ENCODE measurements at places on chromosomes 7 and 10.

DNA sequence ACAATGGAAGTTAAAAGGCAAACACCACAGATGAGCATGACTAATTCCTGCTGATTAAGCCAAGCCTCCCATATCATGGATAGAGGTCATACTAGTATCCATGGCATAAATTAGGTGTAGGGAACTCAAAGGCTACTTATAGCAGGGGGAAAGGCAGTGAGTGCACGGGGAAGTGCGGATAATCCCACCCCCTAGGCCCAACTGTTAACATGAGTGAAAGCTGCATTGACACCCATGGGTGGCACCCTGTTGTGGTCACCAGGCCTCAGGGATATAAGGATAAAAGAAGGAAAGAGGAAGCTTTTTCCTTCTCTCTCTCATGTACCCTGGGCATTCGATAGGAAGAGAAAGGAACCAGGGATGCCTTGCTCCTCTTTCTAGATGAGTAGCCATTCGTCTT, 161.9 kb downstream of the DGKB start:
- no peak for DNase-seq

DNA sequence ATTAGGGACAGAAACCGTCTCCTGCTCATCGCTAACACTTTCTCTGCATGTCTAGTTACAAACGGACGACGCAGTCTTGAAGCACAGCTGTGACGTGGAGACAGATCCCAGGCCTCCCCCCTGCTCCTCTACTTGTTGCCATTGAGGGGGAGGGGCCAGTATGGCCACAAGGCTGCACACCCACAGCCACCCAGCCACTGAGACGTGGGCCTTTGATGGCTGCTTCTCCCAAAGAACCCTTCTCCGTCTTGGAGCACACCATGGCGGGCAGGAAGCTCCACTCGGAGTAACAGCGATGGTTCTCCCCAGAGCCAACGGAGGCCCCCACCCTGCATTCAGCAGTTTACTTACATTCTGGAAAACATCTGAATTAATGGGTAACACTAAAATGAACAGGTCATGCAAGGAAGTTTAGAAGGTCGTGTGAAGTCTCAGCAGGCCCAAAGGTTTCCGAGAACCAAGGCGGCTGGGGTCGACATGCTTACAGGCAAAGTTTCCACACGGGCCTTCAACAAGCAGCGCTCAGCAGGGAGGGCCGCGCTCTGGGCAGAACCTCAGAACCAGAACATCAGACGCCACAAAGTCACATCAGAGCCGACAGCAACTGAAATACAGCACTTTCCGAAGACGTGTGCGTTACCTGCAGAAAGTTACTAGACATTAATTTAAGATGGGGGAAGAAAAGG, 169.6 kb downstream of the DIP2C start:
- no peak for DNase-seq

- DNase-seq, result no peak
These were observed 6.4 kb downstream of the KCNMA1 start for GRCh38 chr10:77631241-77631640.

DNA sequence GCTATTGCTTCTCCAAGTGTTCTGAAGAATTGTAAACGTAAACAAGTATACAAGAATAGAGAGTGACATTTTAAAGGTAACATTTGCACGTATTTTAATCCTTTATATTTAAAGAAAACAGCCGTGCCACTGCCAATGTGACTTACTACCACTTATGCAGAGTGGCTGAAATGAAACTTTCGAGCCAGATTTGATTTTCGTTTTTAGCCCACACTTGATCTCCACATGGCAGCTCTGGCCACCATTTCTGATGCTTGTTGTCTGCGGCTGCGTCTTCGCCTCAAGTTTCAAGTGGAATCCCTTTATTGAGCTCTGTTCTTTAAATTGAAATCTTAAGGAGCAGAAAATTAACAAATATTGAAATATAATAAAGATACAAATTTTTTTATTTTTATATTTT, 70.0 kb downstream of the ELAPOR2 start:
- DNase-seq, result no peak

DNA sequence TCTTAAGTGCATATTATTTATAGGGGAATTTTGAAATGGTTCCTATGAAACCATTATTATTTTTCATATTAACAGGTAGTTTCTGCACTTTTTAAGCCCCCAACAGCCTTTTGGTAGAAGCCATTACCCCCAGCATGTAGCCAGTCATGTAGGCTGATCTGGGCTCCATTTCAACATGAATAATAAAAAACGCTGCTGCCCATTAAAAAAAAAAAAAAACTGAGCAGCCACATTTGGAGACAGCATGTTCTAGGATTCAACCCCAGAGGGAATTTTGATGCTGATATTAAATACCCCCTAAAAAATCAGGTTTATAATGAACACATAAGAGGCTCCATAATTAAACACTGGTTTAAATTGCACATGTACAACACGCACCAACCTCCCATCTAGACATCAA, 181.3 kb downstream of the RTKN2 start:
- no peak for DNase-seq

- no peak for DNase-seq
These were observed 65.0 kb downstream of the INPP5A start for GRCh38 chr10:132602614-132603013.

DNA sequence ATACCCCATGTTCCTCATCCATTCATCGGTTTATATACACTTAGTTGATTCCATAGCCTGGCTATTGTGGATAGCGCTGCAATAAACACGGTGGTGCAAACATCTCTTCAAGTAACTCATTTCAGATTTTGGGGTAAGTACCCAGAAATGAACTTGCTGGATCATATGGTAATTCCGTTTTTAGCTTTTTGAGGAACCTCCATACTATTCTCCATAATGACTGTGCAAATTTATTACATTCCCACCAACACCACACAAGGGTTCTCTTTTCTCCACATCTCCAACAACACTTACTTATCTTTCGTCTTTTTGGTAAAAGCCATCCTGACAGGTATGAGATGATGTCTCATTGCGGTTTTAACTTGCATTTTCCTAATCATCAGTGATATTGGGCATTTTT, 3.7 kb downstream of the NPFFR1 start:
- DNase-seq, result no peak

DNA sequence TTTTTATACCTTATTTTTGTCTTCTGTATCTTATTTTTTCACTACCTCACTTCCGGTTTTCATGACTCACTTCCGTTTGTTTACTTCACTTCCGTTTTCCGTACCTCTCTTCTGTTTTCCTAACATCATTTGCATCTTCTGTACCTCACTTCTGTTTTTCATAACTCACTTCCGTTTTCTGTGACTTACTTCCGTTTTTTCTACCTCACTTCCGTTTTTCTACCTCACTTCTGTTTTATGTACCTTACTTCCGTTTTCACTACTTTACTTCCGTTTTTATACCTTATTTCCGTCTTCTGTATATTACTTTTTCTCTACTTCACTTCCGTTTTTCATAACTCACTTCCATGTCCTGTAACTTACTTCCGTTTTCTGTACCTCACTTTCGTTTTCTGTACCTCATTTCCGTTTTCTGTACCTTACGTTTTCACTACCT, 492.5 kb upstream of the AKR1E2 start:
- no peak for DNase-seq

DNA sequence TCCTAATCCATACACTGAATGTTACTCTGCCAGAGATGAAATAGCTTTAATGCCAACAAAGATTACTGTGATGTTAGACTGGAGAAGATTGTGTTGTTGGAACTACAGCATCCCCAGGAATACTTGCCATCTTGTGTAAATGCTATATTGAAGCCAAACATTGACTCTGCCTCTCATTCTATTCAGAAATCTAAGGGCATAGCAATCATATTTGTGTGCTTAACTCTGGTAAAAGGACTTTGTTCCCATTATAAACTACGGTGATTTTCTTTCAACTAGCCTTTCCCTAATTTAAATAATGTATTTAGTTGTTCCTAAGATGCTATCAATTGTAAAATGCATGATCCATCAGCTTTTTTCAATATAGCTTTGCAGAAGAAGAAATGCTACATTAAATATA, 498.4 kb upstream of the LRRN3 start:
- DNase-seq, result no peak

DNA sequence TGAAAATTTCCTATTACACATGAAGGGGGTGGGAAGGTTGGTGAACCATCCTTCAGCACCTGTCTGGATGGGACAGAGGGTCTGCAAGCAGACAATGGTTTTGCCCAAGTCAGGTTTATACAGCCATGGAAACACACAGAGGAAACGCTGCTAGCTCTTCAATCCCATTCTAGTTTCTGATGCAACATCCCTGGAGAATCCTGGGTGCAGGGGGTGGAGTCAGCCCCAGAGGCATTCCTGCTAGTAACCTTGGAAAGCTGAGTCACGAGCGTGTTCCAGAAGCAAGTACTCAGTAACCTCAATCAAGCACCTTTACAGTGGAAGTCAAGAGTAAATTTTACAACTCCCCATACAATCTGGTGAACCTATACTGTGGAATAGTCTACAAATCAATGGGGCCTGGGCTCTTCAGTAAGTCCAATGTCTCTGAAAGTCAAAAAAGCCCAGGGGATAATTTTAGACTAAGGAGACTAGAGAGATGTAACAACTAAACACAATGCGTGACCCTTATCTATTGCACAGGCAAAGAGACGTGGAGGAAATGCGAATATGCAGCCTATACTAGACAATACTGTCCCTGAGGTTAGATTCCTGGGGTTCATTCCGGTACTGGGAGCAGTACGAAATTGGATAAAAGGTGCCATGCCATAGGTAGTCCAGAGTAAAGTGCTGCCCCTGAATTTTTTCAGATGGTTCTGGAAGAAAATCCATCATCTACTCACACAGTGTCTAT, 95.4 kb downstream of the ZRANB1 start:
- DNase-seq, result no peak

DNA sequence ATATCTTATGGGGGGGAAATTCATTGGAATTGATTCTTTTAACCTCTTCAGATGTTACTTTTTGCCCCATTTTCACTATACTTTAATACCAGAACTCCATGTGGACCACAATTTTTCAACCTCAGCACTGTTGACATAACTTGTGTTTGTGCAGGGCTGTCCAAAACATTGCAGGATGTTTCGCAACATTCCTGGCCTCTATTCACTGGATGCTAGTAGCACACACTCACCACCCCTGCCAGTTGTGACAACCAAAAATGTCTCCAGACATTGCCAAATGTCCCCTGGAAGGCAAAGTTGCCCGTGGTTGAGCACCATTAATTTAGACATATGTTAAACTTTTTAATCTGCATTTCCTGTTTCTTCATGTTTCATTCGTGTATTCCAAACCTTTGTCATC, 234.7 kb downstream of the GFRA1 start:
- no peak for DNase-seq

DNA sequence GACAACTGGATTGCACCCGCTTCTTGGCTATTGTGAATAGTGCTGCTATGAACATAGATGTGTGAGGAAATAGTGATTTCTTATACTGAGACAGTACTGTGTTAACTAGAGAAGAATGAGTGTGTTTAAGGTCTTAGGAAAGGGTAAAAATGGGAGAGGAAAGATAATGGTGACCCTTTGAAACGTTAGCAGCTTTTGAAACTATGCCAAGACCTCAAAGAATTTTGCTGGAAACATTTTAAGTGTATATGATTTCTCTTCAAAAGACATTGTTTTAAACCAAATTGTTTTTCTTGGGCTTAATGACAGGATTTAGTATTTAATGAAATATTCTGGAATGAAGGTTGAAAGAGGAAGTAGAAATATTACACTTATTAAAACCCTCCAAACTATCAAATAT, 100.8 kb upstream of the ARHGAP21 start:
- no peak for DNase-seq

- no peak for DNase-seq
These were observed 597.8 kb upstream of the FOXK1 start for GRCh38 chr7:4084271-4084670.

DNA sequence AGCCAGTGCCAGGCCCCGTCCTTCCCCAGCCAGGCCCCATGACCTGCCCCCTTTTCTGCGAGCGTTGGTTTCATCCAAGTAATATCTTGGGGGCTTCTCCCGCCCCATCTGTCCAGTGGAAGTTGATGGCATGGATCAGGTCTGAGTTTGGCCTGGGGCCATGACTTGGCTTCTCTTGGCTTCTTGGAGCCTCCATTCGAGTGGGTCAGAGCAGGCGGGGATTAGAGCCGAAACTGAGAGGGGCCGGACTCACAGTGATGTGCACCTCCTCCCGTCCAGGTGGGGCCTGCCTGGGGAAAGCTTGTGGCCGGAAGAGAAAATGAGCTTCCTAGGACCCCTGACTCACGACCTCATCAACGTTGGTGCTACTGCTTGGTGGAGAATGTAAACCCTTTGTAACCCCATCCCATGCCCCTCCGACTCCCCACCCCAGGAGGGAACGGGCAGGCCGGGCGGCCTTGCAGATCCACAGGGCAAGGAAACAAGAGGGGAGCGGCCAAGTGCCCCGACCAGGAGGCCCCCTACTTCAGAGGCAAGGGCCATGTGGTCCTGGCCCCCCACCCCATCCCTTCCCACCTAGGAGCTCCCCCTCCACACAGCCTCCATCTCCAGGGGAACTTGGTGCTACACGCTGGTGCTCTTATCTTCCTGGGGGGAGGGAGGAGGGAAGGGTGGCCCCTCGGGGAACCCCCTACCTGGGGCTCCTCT, 15.1 kb upstream of the LIMK1 start:
- DNase-seq, result no peak

- DNase-seq, result no peak
These were observed 134.7 kb downstream of the PRPF18 start for GRCh38 chr10:13721486-13721885.

- no peak for DNase-seq
These were observed 479 bp downstream of the CYP26A1 start for GRCh38 chr10:93074147-93074596.

GRCh38 chr7:35761871-35762677, 38.8 kb upstream of the SEPTIN7 start:
- no peak for DNase-seq

DNA sequence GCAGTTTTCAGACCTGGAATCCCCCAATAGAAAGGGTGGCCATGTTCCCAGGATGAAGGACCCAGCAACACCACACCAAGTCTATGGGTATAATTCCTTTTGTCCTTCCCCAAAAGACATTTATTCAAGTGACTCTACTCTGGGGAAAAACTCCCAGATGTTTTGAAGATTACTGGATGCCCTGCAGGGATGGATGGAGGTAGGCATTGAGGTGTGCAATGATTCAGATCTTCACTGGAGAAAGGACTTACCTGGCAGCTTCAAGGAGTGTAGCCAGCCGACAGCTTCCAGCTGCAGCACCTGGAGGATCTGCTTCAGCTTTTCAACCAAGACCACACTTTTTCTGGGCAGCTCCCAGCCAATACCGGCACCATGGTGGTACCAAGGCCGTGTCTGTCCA, 172.0 kb downstream of the BAMBI start:
- DNase-seq, result no peak

DNA sequence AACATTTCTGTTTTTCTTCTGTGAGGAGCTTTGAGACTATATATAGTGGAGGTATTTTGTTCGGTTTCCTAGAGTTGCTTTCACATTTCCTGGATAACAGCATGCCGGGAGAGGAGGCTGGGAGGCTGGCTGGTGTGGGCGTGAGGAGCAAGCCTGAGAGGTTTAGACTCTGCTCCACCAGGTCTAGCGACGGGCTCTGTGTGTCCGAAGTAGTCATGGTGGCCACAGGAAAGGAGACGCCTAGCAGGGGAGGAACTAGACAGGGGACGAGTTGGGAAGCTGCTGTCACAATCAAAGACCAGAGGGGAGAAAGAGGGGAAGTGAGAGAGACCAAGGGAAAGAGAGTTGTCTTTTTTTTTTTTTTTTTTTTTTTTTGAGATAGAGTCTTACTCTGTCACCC, 19.6 kb downstream of the PTPRE start:
- DNase-seq, result no peak

- no peak for DNase-seq
These were observed 9.0 kb downstream of the TMEM243 start for GRCh38 chr7:87210506-87210905.
